ENCODE measurements at places on chromosomes 2 and 18.
A peak's percentile ranks its signal among the peaks of the same experiment; 100 is the strongest.

DNA sequence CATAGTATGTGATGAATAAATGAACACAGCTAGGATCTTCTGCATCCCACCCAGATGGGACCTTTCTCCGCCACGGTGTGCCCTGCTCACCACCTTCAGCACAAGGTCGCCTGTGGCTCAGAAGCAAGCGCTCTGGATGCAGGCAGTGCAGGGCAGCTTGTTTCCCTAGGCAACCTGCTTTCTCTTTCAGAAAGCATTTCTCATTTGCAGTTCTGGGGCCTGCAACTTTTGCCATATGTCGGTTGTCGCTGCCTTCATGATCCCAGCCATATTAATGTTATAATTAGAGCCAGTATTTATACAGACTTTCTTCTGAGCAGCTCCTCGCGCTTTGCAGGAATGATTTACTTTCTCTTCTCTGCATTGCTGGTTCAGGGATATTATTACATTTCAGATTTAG is 692.8 kb downstream of the RNF144A start:
- no peak for DNase-seq

- DNase-seq, result no peak
These were observed 172.2 kb upstream of the ID2 start for GRCh38 chr2:8509621-8510020.

- DNase-seq, result no peak
These were observed 23.8 kb downstream of the GRHL1 start for GRCh38 chr2:9975328-9975727.

DNA sequence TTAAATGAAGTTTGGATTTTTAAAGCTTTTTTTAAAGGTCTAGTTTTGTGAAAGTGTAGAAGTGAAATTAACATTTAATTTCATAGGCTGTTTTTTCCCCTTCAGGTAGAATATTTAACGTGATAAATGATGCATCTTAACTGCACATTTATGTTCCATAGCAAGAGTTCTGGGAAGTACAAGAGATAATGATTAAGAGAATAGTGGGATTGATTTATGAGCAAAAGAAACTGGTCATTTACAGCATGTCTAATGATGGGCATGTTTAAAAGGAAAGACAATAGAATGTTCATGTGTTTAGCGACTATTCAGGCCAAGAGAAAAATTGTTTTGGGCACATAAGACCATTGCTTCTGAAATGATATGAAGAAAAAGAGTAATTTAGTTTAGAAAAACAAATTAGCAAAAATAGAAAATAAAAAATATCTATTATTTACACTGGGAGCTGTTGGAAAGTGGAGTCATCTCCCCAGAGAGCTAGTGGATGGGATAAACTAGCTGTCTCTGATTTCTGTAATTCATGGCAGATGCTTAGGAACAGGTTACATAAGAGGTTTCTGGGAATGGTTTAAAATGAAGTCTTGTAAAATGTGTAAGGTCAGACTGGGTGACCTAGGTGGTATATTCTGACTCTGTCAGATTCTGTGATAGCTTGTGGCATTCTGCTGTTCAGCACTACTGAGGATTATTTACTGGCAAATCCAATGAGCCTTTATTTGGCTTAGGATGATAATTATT is 60.7 kb downstream of the WDR7 start:
- DNase-seq, result no peak

DNA sequence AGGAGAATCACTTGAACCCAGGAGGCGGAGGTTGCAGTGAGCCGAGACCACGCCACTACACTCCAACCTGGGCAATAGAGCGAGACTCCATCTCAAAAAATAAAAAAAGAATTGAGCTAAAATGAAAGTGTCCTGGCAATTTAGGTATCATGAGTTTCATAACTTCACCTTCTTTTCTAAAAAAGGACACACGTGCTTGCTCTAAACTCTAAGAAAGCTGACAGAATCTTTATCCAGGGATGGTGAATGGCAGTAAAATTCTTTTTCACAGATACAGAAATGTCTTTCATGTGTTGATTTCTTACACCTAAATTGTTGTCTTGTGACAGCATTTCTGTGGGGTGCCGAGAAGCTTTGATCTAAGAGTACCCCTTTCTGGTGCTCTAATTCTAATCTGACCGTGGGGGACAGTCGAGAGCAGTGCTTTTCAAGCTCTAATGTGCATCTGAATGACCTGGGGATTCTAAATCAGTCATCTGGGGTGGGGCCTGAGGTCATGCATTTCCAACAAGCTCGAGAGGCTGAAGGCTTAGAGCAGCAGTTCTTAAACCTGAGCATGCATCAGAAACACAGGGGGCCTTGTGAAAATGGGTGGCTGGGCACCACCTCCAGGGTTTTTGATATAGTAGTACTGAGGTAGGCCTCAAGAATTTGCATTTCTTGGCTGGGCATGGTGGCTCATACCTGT is 42.1 kb upstream of the REL start:
- DNase-seq, result peak; percentile 13

DNA sequence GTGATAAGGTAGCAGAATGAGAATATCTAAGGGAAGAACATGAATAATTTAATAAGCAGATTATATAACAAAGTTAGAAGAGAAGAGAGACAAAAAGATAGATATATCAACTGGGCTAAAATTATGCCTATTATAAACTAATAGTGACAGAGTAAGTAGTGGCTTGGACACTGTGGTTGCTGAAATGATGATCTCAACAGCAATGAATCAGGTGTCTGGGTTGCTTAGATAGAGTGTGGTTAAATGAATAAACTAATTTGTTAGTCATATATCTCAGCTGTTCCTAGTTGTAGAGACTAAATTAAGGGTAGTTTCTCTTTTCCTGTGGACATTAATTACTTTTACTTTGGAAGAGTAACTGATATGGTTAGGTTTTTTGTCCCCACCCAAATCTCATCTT is 1485.4 kb upstream of the CELF4 start:
- DNase-seq, result no peak

GRCh38 chr2:45518546-45518945 is 92.5 kb downstream of the SRBD1 start:
- DNase-seq, result no peak

- DNase-seq, result no peak
These were observed 423.7 kb downstream of the TGIF1 start for GRCh38 chr18:3873698-3874097.

DNA sequence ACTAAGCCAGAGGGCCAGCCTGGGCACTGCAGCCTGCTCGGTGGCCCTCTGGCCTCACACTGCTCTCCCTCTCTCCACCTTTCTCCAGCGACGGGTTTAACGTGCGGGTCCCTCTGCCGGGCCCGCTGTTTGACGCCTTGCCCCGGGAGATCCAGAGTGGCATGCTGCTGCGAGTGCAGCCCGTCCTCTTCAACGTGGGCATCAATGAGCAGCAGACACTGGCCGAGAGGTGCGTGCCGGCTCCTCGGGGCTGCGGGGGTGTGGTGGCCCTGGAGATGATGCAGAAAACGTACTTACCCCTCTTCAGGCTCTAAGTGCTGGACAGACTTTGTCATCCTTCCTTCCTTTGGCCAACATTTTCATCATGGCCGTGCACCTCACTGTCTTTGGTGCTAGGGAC is 42.4 kb downstream of the COA5 start:
- DNase-seq, result no peak

- no peak for DNase-seq
These were observed 8.2 kb downstream of the MALL start for GRCh38 chr2:110107092-110108079.

- DNase-seq, result no peak
These were observed 209.7 kb downstream of the ASB1 start for GRCh38 chr2:238636269-238637073.

GRCh38 chr2:24722141-24722790 is 70.9 kb downstream of the PTRHD1 start:
- no peak for DNase-seq

DNA sequence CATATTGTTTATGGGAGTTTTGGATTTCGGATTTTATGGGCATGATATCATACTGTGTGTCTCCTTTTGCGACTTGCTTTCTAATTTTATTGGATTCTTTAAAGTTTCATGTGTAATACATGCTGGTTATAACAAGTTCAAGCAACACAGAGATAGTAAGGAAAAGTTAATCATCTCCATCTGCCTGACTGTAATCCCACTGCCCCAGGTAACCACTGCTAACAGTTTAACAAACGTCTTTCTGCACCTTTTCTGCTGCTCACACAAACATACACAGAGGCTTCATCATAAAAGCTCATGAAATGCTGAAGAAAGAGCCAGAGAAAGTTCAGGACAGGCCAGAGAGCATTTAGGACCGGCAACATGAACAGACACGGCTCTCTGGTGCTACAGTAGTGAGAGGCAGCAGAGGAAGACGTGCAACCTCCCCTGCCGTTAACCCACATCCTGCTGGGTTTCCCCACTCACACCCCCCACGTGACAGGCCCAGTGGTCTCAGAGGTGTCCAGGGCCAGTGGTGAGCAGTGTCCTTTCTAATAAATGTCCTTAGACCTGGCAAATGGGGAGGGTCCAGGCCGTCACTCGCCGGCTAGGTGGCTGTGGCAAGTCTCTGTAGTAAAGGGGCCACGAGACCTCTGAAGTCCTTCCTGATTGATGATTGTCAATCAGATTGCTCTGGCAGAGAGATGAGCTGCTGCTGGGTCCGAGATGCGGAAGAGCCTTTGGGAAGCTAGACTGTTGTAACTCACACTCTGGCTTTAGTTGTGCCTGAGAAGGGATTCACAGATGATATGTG is 43.0 kb upstream of the SLC1A4 start:
- DNase-seq, result peak; percentile 72

Measured in CD4-positive, alpha-beta T cell treated with Interleukin-1 beta for 1 hour (primary cell).